ENCODE measurements at places on chromosomes 2 and 18.

DNA sequence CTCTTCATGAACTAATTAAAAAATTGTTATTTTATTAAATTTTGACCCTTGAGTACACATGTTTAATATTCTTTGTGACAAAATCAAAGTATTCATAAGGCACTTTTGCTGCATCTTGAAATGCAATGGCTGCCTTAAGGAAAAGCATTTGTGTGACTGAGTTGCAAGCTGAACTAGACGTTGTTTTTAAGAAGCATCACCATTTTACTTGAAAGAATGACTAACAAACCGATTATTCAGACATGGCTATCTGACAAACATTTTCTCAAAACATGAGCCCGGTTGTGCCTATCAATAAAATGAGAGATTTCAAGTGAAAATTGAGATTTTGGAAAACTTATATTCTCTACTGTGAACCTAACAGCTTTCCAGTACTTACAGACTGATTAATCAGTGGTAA, 2.8 kb downstream of the GCFC2 start:
- no peak for DNase-seq

DNA sequence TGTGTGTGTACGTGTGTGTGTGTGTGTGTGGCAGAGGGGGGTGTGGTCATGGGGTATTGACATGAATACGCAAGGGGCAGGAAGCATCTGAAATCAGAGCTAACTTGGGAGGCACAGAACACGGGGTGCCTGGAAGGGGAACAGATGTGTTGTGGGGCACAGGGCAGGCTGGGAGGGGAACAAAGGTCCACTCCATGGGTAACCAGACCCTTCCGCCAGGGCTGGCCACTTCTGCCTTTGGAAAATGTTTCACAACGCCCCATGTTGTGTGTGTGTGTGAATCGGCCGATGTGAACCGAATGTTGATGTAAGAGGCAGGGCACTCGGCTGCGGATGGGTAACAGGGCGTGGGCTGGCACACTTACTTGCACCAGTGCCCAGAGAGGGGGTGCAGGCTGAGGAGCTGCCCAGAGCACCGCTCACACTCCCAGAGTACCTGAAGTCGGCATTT, at the start of gene SLC11A1:
Gene SLC11A1 (plus strand): TSS at position 358 of the 451 bp plus-strand sequence. CDS start 96 bp downstream, outside the sequence.
- DNase-seq: no peak

DNA sequence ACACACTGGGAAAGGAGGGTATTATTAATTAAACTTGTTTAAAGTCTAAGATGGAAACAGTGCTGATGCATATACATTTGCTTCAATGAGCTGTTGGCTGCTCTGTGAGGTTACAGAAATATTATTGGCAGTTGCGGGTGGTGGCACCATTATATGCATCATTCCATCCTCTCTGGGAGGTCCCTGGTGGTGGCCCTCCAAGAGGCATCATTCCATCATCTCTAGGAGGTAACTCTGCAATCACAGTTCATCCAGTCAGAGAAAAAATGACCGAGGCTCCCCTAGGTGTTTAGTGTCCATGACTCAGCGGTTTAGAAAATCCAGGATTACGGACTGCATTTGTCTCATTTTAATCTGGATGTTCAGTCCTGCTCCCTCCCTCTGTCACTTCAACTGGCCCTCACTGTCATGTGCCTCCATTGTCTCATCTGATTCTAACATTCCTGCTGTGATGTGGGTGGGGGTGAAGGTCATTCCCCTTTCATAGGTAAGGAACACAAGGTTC, 15.4 kb downstream of the AFF3 start:
- DNase-seq: no peak

DNA sequence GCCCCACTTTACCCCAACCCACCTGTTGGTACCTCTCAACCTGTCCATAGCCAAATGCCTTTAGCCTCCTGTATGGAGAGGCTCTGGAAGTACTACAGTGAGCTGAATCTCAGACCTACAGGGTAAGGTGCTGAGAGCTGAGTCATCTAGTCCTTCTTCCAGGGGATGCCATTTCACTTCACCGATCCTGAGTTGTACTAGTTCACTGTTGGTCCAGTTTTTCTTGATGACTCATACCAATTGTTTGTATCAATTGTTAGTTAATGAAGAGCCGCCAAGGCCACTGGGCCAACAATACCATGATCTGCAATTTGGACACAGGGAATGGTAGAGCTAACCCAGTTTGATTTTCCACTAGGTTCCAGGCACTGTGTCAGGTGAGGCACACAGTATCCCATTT, 257.0 kb downstream of the CLIP4 start:
- DNase-seq: no peak

- DNase-seq: no peak
Measured at GRCh38 chr2:231391981-231392380, 3.5 kb upstream of the B3GNT7 start.

- no peak for DNase-seq
Measured at GRCh38 chr18:3874125-3874524, 424.2 kb downstream of the TGIF1 start.

GRCh38 chr18:57269756-57270155, 82.6 kb upstream of the ST8SIA3 start:
- no peak for DNase-seq

DNA sequence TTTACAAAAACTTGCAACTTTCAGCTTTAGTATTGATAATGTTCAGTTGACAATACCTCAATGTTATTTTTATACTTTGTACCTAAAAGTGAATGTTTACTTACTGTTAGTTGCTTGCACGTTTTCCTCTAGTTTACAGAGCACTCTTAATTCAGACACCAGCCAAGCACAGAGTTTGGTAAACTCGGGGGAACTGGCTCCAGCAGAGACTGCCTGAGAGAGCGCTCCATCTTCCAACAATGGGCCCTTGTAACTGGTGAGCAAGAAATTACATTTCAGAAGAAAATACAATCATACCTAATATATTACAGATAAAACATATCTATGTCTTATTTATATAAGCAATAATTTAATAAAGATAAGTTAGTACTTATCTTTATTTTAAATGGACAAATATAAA, 3.7 kb downstream of the FAM98A start:
- DNase-seq: no peak
